Activated T-helper 1 cell treated with anti-CD3 and anti-CD28 coated beads, Interleukin-2, amount 50 U/mL, for 16 hours (primary cell): ENCODE measurements at places on chromosomes 5 and 9.

- no peak for DNase-seq
Observed at GRCh38 chr5:86884608-86885007, 266.9 kb downstream of the COX7C start.

DNA sequence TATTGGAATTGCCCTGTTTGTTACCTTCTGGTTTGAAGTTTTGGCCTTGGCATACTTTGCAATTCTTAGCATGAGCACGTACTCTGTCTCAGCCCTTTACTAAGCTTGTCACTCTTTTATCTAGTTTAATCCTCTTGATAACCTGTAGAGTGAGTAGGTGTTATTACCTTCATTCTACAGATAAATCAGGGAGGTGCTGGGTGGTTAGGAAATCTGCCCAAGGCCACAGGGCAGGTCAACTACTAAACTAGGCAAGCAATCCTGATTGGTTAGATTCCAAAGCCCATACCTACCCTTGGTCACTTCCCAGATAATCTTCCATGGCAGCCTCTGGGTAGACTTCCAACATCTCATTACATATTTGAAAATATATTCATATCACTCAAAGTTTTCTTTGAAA is 65.7 kb downstream of the PCSK5 start:
- no peak for DNase-seq

- DNase-seq, result no peak
Observed at GRCh38 chr9:121785673-121786542, 134.5 kb downstream of the DAB2IP start.

DNA sequence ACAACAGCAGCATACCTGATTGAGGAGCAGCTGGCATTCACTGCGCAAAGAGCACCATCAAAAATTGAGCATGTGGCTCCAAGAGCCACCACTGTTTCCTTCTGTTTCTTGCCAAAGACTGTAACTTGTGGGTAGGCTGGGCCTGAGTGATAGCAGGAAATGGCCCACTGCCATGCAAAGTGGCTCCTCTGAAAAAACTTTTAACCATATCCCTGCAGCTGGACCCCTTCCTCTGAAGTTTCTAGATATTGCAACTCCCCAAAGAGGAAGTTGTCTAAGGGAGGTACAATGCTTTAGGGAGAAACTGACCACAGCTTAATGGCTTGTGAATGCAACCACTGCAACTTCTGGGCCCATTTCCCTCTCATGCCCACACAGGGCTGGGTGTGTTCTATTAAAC is 355.4 kb upstream of the PDE4D start:
- DNase-seq, result no peak

GRCh38 chr5:115571441-115571878 is 26.9 kb upstream of the FEM1C start:
- DNase-seq, result no peak

DNA sequence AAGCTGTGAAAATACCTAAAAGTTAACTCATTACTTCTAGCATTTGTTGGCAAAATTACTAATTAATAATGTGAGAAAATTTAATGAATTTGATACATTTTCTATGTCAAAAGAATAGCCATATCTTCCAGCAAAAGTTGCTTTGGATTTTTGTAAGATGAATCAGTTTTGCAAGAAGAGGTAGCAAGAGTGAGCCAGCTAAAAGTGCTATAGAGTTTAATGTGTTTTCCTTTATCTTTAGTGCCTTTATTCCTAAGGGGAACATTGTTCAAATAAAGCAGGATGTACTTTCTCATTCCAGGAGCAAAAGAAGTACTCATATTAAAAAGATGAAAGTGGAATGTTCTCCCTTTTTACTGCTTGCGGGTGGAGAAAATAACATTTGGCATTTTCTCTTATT is 622.2 kb downstream of the ANXA1 start:
- no peak for DNase-seq

GRCh38 chr9:88049677-88050307 is 75.5 kb upstream of the CDK20 start:
- no peak for DNase-seq

DNA sequence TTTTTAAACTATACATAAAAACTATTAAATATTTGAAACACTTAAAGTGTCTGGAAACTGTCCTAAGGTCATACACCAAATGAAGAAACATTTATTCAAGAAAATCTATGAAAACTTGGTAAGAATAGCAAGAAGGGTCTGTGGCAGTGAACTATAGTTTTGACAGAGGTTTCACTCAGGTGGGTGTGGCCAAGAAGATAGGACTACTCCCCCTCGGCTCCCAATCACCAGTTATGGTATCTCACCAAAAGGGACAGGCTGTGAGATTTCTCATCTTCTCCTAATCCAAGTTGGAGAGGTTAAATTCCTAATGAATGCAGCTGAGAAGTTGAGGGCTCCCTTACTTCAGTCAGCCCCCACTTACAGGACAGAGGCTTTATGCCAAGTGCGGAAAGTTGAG is 2.9 kb downstream of the ARSK start:
- DNase-seq, result no peak

- no peak for DNase-seq
Observed at GRCh38 chr5:73096239-73096575, 24.2 kb upstream of the TMEM171 start.

DNA sequence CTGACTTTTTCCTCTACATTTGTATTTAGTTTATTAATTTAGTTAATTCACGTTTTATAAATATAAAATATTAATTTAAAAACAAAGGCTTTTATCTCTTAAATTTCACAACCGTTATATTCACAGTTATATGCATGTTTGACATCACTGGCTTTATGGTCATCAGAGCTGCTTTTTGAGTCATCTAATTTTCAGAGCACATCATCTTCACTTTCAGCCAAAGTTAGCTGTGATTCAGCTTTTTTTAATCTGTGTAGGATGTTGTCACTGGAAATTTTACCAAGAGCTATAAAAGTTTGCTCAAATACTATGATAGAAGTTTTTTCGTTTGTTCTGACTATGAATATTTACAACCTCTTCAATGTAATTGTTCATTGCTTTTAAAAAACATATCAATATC is 12.4 kb downstream of the CDC37L1 start:
- DNase-seq, result no peak

GRCh38 chr9:27194401-27195091 is 85.5 kb downstream of the TEK start:
- DNase-seq, result no peak

DNA sequence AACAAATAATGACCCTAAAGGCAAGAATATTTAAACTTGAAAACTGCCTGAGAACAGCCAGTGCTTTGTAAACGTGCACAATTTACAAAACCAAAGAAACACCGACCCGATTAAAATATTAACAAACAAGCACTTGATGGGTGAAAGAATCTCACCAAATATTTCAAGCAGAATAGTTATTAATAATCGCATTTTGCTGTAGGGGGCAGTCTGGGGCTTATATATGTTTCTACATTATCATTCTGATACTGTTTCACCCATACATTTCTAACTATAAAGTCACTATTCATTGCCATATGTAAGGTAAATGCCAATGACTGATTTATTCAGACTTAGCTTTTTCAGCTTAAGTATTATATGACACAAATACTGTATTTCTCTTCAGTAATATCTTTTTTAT is 37.7 kb downstream of the UBAP2 start:
- no peak for DNase-seq

- DNase-seq, result no peak
Observed at GRCh38 chr9:76655121-76655541, 109.1 kb upstream of the PCA3 start.

DNA sequence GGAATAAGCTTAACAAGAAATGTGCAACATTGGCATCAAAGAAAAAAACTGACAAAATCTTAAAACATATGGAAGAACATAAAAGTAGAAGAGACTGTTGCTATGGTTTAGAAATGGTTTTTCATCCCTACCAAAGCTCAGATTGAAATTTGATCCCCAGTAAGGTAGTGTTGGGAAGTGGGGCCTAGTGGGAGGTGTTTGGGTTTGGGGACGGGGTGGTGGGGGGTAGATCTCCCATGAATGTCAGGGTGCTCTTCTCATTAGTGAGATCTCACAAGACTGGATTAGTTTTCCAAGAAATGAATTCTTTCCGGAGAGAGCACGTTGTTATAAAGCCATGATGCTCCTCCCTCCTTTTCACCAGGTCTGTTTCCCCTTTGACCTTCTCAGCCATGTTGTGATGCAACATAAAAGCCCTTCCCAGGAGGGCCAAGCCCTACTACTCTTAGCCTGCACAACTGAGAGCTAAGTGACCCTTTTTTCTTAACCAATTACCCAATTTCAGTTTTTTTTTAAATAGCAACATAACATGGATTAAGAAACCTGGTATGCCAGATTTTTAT is 10.6 kb downstream of the TMEM167A start:
- DNase-seq, result no peak

GRCh38 chr9:134224567-134225093 is 60.3 kb upstream of the RNU6ATAC start:
- DNase-seq, result no peak

DNA sequence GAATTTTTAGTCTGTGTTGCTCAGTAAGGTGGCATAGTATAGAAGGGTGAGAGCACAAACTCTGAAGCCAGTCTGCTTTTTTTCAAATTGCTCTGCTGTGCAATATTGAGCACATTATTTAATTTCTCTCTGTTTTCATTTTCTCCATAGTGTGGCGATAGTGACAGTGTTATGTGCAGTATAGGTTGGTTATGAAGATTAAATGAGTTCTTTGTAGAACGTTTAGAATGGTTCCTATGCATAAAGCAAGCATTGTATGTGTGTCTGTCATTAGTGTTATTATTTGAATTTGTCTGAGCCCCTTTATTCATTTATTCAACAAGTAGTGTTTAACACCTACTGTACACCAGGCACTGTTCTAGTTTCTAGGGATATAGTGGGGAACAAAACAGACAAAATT is 9.2 kb downstream of the PRR16 start:
- DNase-seq, result no peak

GRCh38 chr5:116872986-116873385 is 298.4 kb upstream of the SEMA6A start:
- DNase-seq, result no peak

- no peak for DNase-seq
Observed at GRCh38 chr5:17096952-17097695, 120.3 kb upstream of the BASP1 start.
